ENCODE measurements at places on chromosomes 6 and 20.

DNA sequence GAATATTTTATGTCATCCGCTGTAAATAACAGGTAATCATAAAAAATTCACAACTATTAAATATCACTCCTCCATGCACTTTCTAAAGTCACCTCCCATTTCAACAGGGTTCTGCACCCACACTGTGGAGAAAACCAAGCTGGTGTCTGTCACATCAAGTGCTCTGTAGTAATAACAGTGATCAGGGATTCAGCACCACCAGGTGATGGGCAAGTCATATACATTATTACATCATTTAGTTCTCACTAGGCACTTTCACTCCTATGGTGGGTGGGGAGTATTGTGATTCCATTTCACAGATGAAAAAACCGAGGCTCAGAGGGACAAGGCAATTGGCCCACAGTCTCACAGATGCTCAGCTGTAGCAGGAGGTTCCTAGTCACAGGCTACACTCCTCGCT lies 8.7 kb downstream of the BFSP1 start:
- DNase-seq = no peak

GRCh38 chr20:22523499-22524392 lies 60.6 kb downstream of the FOXA2 start:
- peak; percentile 84 for DNase-seq

DNA sequence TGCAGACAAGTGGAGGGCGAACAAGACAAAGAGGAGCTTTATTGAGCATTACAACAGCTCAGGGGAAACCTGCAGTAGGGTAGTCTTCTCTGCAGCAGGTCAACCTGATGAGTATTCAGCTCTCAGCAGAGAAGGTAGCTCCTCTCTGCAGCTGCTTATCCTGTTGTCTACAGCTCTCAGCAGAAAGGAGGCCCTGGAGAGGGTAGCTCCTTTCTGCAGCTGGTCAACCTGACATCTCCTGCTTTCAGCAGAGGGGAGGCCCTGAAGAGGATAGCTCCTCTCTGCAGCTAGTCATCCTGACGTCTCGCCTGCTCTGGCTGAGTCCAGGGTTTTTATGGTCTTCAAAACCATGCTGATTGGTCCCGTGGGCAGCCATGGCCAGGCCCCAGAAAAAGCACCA lies 113.6 kb downstream of the CD24 start:
- DNase-seq = no peak

DNA sequence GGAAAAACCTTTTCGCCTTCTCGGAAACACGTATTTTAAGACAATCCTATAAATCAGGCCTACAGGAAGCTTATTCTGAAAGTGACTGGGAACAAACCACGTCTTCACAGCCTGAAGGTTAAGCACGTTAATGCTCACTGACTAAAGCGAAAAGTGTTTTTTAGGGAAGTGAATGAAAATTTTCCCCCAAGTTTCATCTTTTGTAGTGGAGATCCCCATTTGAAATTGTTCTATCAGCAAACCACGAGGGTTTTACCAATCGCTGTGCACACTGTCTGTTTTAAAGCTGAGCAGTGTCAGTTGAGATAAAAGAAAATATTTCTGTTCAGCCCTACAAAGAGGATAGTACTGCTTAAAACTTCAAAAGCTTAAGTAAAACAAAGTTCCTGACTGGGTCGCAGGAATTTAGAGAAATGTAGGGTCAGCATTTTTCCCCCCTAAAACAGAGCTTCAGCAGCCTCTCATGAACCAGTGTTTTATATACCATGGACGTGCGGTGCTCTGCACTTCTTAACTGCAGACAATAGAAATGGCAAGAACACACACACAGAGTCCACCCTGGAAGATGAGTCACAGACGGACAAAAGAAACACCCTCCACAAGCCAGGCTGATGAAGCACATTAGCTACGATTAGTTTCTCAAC lies 34.9 kb downstream of the SLC22A23 start:
- DNase-seq = no peak

DNA sequence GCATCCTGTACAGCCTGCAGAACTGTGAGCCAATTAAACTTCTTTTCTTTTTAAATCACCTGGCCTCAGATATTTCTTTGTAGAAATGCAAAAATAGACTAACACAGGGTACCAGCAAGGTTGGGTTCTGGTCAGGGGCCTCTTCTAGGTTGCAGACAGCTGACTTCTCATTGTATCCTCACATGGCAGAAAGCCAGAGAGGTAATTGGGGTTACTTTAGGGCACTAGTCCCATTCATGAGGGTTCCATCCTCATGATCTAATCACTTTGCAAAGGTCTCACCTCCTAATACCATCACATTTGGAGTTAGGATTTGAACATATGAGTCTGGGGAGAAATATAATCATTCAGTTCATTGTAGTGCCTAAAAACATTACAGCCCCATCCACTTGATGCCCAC lies 101.5 kb downstream of the LCA5 start:
- no peak for DNase-seq

DNA sequence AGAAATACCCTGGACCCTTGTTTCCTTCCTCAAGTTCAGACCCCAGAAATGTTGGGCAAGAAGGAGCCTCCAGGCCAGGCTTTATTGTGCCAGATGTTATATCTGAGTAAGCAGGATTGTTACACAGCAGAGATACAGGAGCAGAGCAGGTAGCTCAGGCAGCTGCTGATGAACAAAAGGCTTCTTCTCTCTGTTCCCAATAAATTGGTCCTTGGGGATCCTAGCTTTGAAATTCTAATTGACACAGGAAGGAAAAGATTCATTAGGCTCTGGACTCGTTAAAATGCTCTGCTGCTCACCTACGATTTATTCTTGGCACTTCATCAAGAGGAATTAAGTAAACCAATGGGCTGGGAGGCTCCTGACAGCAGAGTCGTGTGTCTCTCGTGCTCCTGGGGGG lies 54.2 kb downstream of the RALY start:
- no peak for DNase-seq

DNA sequence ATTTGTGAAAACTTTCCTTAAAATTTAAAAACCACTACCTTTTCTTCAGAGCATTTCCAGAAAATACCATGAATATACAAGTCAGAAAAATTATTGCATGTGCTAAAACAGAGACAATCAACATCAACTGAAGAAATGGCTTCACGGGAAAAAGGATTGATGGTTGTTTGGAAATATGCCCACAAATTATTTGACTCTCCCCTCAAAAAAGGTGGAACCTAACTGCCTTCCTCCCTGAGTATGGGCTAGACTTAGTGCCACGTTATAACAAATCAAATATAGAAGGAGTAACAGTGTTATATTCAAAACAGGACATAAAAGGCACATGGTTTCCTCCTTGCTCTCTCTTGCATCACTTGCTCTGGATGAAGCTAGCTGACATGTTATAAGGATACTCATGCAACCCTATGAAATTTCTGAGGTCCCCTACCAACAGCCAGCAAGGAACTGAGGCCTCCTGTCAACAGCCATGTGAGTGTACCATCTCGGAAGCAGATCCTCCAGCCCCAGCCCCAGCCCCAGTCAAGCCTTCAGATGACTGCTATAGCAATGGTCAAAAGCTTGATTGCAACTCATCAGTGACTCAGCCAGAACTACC lies 8.4 kb downstream of the BTBD9 start:
- DNase-seq = no peak

DNA sequence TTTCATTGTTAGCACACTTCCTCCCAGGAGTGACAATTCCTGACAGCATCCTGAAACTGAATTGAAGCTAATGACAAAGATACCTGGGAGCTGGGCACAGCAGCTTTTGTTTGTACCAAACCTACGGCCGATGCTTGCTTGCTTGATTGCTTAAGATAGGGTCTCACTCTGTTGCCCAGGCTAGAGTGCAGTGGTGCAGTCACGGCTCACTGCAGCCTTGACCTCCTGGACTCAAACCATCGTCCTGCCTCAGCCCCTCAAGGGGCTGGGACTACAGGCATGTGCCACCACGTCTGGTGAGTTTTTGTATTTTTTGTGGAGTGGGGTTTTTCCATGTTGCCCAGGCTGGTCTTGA lies 84.7 kb upstream of the SCP2D1 start:
- no peak for DNase-seq

DNA sequence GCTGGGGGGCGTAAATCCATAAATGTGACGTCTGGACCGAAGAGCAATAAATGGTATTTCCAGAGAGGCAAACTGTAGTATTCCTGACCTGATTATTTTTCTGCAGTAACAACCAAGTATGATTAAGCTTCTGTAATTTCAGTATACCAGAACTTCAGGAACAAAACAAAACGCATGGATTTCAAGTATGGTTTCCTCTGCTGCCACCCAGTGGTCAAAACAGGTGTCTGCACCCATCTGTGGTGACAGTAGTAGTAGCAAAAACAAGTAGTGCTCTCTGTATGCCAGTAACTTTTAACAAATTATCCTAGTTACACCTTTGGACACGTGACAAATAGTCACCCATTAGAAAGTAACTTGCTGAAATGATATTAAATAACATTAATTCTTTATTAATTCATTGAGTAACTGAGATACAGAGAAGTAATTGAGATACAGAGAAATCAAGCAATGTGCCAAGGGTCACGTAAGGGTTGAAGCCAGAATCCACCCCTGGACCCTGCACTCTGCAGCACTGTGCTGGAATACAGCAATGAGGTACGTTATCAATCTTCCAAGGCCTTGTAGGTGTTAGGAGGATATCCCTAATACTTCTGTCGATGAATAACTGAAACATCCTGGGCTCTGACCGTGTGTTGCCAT lies 7.9 kb downstream of the CALHM4 start:
- DNase-seq = peak; percentile 9

DNA sequence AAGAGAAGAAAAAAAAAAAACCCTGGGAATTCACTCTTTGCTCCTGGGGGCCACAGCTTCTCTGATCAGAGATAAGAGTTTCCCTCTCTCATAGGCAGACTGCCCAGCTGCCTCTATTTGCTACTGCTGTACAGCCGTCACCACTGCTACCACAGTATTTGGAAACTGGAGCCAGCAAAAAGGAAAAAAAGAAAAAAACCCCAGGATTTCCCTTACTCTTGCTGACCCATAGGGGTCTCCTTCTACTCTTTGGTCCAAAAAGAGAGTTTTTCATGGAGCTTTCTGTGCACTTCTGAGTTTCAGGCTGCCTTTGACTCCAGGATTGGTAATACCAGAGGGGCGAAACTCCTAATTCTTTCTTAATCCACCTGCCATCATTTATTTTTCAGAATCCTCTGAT lies 89.7 kb downstream of the MDGA1 start:
- no peak for DNase-seq

DNA sequence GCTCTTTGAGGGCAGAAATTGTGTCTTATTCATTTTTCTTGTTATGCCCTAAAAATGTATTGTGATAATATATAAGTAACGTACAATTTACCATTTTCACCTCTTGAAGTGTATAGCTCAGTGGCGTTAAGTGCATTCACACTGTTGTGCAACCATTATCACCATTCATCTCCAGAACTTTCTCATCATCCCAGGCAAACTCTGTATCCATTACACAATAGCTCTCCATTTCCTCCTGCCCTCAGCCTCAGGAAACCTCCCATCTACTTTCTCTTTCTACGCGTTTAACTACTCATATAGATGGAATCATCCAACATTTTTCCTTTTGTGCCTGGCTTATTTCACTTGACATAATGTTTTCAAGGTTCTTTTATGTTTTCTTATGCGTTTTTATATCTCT lies 184.6 kb downstream of the ESR1 start:
- DNase-seq = no peak

DNA sequence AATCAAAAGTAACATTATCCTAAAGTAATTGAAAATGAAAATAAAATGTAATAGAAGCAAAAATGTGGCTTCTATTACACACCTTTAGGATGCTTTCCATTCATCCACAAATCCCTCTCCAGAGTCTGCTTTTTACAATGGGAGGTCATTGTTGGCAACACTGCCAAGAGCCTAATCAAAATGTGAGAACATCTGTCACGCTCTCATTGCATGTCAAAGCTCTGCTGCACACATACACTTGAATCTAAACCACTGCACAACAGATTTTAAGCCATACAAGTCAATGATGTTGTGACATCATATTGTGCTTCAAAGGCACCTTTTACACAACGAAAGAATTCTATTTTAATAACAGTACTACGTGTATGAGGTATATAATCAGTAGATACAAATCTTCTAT lies 82.1 kb downstream of the PREP start:
- no peak for DNase-seq

GRCh38 chr6:84597238-84597875 lies 167.0 kb downstream of the TBX18 start:
- DNase-seq = no peak

GRCh38 chr6:46276576-46277142 lies 105.9 kb upstream of the ENPP5 start:
- DNase-seq = no peak

GRCh38 chr6:80862756-80863155 lies 756.3 kb downstream of the BCKDHB start:
- no peak for DNase-seq

- no peak for DNase-seq
These were observed 52.9 kb upstream of the PLCB4 start for GRCh38 chr20:9015984-9016324.

DNA sequence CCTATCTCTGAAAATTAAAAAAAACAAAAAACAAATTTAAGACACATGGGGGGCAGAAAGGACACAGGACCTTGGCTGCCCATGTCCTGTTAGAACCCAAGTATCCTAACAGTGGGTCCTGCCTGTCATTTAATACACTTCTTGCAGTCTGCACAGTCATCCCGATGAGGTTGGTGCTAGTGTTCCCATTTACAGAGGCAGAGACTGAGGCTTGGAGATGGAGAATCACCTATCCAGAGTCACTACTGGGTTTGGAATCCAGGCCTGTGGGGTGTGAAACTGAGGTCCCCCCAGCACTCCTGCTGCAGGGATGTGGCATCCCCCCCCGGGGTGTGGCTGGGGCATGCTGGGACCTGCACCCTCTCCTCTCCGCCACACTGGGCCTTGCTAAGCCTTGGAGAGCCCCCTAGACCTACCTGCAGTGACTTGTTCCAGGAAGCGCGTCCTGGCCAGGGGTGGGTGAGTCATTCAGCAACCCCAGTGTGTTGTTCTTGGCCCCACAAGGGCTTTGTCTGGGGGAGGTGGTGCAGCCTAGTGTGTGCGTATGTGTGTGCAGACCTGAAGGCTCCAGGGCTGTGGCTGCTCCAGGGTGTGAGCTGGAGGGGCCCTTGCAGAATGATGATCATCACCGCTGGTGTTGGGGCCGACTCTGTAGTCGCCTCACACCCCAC lies 49.7 kb downstream of the BCAS4 start:
- DNase-seq = no peak
